ENCODE measurements at places on chromosomes 12 and 14.

DNA sequence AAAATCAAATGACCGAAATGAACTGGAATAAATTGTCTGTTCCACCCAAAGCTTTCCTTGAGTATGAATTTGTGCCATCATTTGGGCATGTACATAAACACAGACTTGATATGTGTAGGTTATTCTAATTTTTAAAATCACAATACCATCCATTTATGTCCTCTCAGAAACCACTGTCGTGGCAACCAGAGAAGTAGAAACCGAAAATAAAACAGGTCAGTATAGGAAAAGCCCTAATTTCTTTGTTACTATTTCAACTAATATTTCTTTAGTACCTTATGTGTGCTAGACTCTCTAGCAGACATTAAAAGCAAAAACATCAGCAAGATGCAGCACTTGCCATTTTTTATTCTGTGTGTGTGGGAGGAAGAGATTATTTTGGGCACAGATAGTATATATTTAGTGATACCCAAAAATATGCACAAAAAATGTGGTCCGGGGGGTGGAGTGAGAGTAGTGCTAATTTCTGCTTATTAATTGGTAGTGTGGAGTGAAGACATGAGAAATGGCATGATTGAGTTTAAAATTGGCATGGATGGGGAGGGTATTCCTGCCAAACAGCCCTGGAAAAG is 130.8 kb upstream of the CNTN1 start:
- no peak for DNase-seq

DNA sequence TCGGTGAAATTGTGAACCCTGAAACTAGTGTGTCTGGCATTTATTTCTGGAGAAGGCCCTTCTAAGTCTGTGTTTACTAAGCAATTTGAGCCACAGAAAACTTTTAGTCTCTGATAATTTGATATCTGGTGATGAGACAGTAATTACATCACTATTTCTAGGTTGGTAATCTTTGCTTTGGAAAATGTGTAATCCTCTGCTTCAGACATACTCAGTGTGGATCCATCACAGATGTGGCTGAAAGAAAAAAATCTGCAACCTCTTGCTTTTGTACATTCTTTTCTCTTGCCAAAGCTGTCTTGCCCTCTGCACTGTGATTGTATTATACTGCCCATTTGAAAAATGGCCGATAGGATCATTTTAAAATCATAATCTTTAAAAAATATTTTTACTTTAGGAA is 78.1 kb downstream of the PELI2 start:
- no peak for DNase-seq

DNA sequence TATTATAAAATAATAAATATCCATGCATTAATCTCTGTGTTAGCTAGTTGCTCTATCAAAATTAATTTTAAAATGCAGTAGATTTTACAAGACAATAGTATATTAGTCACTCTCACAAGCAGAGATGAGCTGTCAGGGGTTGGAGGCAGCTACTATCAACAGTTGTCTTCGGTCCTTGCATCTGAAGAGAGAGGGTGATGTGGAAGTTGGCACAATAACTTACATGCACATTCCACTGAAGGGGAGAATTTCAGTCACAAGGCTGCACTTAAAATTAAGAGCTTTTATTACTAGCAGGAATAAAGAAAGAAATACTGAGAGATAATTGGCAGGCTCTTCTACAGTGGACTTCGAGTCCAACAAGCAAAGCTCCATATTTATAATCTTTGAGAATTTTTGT is 166.9 kb upstream of the DCN start:
- DNase-seq = no peak

DNA sequence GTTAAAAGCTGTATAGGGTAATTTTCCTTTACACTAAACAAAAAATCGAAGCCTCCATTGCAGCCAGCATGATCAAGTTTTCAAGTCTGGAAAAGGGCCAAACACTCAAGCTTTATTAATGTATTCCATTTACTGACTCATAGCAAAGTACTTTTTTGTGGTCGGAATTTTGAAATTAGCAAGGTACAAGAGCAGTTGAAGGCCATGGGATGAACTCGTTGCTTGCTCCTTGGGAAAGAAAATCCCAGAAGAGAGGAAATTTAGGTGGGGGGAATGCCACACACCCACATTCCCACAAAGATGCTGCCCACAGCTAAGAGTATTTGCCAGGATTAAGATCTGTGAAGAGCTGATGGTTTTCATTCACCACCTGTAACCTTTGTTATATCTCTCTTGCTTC is 333.7 kb downstream of the EGLN3 start:
- no peak for DNase-seq

GRCh38 chr12:67377021-67377420 is 107.9 kb downstream of the CAND1 start:
- no peak for DNase-seq

DNA sequence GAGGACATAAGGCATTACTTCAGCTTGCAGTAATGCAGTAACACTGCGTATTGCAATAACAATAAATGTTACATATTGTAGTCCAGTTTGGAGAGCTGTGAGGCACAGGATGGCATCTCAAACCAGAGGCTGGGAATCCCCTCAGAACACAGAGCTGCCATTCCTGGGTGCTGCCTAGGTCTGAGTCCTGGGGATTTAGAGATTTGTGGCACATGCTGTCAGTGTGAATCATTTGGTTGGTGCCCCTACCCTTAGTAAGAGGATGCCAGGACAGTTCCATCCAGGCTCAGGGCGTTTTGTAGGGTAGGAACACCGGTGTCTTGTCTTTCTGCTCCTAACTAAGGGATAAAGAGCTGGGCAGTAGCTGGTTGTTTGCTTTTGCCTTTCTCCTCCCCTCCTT is 22.5 kb downstream of the ZFHX2 start:
- DNase-seq = no peak

- DNase-seq = no peak
These were observed 696.7 kb upstream of the TBX3 start for GRCh38 chr12:115380546-115381120.

DNA sequence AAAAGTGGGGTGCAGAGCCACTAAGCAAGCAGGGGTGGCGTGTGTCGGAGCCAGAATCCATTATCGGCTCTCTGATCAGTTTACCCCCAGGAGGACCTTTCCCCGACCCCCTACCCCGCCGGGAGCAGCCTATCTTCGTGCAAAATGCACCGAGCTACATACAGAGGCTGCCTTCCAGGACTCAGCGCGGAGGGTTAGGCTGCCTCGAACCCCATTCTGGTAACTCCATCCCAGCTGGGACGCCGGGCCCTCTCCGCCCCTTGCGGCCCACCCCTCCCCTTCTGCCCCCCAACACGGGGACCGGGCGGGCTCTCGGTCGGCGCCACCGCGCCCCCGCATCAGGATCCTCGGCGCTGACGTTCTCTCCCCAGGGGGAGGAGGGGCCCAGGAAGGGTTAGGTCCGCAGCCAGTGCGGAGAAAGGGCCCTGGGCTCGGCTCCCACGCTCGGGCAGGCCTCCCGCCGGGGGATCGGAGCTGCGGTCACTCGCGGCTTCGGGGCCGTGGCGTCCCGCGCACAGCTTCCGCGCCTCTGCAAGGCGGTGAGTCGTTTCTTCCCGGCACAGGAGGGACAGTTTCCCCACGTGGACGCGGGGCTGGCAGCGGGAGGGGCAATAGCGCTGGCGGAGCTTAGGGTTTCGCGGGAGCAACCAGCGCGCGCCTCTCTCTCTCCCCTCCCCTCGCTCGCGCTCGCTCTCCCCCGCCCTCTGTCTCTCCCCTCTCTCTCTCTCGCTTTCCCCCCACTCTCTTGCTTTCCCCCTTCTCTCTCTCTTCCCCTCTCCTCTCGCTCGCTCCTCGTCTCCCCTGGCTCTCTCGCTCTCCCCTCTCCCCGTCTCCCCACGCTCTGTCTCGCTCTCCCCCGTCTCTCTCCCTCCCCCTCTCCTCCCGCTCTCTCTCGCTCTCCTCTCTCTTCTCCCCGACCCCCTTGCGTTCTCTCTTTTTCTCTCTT is 12.5 kb upstream of the MAP3K9 start:
- peak; percentile 73 for DNase-seq

DNA sequence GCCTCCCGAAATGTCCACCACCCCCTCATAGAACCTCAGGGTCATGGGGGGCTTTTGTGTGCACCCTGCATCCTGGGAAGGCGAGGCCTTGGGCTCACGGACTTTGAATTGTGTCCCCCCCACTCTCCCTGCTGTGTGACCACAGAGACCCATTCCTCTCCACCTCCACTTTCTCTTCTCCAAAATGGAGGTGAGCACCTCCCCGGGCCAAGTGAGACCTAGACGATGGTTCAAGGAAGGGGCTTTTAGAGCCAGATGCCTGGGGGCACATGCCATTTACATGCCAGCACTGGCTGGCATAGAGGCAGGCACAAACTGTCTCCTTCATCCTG is 33.5 kb downstream of the CYP46A1 start:
- DNase-seq = peak; percentile 37

DNA sequence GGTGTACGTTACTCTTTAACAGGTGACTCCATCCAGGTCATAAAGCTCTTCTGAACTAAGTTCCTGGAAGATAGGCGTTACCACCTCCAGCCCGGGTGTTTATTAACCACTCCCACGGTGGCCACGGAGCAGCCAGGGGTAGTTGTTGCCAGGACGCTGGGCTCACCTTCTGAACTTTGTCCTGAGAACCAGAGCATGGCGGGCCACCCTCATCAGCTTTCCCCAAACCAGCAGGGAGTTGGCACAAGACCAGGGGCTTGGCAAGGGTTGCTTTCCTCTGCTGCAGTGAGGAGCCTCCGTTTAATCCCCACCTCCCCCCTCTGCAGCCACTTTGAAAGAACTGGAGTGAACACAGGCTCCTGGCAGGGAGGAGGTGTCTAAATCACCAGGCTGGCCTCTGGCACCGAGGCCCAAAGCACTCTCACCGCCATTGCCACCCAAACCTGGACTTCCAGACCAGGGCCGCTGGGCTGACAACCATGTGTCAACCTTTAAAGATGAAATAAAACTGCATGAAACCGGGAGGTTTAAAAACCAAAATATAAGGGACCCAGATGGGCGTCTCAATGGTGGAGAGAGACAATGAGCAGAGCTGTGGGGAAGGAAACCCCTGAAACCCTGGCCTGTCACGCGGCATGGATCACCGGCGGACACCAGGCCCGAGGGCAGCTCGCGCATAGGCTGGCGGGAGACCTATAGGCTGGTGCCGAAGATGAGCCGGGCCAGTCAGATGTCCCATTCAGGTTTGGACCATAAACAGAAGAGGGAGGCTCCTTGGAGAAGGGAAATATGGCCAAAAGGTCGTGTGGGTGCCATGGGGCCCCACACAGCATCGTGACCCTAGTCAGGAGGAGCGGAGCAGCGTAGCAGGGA is 30.9 kb upstream of the TDRD9 start:
- DNase-seq = no peak

GRCh38 chr12:53484686-53485575 is 14.3 kb downstream of the MAP3K12 start:
- no peak for DNase-seq

DNA sequence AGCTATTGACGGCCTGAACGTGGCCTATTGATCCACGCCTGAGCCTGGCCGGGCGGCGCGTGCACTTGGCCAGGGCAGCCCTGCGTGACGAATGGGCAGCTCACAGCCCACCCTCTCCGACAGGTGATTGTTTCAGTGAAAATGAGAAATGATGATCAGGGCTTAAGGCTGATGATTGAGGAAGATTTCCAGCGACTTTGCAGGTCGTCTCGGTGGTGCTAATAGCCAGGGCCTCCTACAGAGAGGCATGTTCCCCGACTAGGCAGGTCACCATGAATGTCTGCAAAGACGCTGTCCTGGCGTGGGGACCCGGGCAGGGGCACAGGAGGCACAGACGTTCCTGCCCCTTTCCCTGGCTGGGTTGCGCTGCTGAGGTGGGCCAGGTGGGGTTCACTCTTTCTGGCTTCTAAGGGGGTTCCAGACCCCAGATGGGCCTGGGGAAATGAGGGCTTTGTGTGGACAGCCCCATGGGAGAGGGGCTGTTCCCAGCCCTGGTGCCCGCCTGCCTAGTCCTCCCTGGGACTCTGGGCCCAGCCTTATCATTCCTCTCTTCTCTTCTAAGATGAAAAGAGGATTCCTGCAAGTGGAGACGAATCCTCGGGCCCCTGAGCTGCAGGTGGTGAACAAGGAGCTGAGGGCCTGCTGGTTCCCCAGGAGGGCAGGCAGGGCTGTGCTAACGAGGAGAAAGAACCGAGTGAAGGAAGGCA is 157.4 kb downstream of the KIF26A start:
- DNase-seq = no peak

DNA sequence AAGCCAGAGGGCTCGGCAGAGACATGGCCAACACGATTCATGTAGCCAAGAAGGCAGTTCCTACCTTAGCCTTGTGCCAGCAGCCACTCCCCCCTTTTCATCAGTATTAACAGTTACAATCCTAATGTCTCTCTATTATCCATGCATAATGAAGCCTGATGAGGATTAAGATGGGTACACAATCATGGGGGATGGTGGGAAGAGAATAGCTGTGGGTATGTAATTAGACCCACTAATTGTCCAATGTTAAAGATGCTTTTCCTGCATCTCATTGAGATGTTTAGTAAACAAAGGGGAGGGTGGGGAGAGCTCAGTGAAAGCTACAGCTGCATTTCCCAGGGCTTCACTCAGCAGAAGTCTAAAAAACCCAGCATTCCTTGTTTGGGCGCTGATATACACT is 70.4 kb upstream of the CMKLR1 start:
- no peak for DNase-seq

DNA sequence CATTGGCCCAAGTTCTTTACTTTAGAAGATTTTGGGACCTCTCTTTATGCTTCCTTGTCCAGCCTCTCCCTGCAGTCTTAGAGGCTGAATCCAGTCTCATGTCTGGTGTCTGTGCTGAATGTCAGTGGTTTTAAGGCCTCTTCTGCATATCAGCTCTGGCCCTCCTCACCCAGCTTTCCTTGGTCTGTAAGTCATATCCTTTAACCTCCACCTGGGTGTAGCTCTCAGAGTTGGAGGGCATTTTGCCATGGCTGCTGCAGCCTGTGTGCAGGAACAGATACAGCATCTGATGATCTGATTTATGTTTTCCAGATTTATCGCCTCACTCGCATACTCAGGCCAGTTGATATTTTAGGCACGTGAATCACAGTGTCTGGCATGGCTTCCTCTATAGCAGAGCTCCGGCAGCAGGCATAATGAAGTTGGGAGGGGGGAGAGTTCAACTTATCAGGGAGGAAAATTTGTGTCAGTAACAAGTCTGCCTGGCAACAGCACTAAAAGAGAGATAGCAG is 335.0 kb downstream of the PCNX1 start:
- DNase-seq = no peak

DNA sequence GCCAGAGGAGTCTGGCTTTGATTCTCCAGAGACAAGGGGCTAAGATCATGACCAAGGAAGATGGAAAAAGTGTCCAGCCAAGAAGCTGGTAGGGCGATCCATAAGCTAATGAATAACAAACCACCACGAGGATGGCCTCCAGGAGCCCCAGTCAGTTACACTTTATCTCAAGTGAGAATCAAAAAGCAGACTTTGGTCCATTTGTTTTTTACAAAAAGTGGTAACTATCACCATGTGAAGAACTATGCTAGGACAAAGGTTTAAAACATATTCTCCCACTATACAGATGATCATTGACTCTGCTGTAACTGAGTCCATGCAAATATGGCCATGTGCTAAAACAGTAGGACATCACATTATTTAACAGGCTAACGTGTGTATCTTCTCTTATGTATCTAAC is 13.9 kb downstream of the SETD3 start:
- no peak for DNase-seq

- DNase-seq = no peak
These were observed 68.5 kb downstream of the GCH1 start for GRCh38 chr14:54834081-54834480.

- DNase-seq = no peak
These were observed 111.9 kb downstream of the FOXN3 start for GRCh38 chr14:89304972-89305703.
